NCI-H524 (cell line): ENCODE measurements at places on chromosomes 5 and 9.

DNA sequence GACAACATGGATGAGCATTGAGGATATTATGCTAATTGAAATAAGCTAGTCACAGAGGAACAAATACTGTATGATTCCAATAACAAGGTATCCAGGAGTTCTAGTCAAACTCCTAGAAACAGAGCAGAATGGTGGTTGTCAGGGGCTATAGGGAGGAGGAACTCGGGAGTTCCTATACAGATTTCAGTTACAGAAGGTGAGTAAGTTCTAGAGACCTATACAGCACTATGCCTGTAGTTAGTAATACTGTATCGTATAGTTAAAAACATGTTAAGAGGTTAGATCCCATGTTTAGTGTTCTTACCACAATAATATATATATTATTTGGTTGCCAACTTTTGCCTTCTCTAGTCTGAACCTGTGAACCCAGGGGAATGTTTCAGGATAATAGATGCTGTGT lies 7.9 kb upstream of the OXCT1 start:
- no peak for DNase-seq

- DNase-seq = peak; percentile 63
Measured at GRCh38 chr9:118522093-118523028, 818.2 kb downstream of the TLR4 start.

GRCh38 chr5:2675548-2675947 lies 75.9 kb downstream of the IRX2 start:
- DNase-seq = no peak

DNA sequence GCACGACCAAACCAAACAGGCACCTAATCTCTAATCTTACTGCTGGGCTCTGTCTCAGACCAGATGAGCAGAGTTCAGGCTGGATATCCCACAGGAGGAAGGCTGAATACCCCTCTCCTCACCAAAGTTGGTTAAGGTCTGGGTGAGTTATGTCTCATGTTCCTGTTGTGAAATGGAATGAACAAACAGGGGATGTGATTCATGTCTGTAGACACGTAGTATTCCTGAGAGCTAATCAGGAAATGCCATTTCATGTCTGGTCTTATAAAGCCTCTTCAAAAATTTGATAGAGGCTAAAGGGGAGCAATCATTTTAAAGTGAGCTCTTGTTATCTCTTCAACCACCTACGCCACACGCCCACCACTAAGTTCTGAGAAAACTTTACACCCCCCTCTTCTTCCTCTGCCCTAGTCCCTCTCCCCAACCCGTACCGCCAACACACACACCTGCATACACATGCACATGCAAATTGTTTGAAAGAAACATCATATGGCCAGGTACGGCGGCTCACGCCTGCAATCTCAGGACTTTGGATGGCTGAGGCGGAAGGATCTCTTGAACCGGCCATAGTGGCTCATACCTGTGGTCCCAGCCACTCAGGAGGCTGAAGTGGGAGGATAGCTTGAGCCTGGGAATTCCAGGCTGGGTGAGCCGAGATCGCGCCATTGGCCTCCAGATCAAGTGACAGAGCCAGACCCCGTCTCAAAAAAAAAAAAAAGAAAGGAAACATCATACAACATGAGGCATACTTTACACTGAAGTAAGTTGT lies 69.8 kb upstream of the RAI14 start:
- no peak for DNase-seq

- no peak for DNase-seq
Measured at GRCh38 chr5:150642567-150642927, 2.1 kb downstream of the SYNPO start.

- DNase-seq = no peak
Measured at GRCh38 chr5:140321796-140322195, 18.9 kb upstream of the PFDN1 start.

DNA sequence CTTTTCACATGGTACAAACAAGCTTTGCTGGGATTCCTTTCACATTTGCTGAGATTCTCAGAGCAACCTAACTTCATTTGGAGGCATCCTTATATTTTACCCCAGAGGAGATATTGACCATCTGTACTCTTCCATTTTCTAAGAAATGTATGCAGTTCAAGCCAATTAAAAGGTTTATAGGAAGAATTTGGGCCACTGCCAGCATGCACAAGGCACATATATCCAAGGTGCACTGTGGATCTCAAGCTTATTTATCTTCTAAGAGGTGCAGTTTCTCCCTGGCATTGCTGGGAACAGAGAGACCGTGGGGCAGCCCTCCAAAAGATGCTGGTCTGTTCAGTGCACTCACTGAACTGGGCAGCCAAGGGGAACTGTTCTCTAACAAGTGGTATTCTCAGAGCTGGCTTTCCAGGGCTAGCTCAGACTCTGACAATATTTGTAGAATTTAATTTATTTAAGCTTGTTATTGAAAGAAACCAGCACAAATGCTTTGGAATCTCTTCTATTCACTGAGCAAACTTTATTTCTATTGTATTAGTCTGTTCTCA lies 213.3 kb downstream of the TENT4A start:
- peak; percentile 57 for DNase-seq

GRCh38 chr5:58156361-58156760 lies 303.5 kb downstream of the PLK2 start:
- DNase-seq = no peak

GRCh38 chr9:28970241-28970654 lies 1397.0 kb upstream of the C9orf72 start:
- DNase-seq = no peak

- DNase-seq = no peak
Measured at GRCh38 chr5:102718819-102719218, 36.3 kb upstream of the PAM start.

GRCh38 chr9:37566716-37567115 lies 9.5 kb downstream of the FBXO10 start:
- DNase-seq = no peak

GRCh38 chr5:88183255-88183654 lies 85.4 kb downstream of the TMEM161B start:
- no peak for DNase-seq

DNA sequence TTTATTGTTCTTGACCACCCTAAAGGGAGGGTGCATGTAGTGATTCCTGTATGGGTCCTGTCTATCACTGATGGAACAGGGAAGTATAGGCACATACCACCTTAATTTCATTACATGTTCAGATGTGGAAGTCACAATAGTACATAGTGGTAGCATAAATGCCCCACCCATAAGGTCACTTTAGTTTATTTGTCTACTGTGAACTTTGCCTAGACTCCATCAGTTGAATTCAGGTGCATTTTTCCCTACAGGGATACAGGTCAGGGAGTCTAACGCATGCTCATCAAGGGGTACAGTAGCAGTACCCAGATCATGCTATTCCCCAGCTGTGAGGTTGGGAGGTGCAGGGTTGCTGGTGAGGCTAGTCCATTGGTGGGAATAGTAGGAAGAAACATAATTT lies 175.0 kb downstream of the MEF2C start:
- DNase-seq = no peak

DNA sequence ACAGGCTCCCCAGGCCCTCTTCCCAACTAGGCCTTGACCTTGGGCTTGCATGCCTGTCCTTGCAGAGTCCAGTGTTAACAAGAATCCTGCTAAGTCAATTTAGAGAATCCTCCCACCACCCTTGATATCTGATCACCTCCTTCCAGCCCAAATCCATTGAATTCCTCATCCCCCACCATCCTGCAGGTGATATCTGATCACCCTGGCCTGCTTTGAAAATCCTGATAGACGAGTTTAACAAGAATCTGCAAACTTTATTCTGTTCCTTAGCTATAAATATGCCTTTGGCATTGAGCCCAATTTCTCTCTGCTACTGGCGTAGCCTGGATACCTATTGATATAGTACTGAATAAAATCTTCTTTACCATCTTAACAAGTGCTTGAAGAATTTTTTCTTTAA lies 125.5 kb downstream of the DIRAS2 start:
- no peak for DNase-seq

GRCh38 chr5:95892784-95893354 lies 68.8 kb downstream of the ELL2 start:
- peak; percentile 49 for DNase-seq

DNA sequence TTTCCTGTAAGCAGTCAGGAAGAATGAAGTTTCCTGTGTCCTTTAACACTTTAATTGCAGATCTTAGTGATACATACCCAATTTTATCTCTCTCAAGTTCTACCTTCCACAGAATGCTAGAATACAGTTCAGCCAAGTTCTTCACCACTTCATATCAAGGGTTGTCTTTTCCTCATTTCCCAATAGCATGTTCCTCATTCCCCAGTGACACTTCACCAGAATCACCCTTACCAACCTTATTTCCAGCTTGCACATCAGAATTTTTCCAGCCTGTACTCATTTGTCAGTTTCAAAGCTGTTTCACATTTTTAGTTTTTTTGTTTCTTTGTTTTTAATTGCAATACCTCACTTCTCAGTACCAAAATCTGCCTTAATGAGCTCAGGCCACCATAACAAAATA lies 126.1 kb downstream of the ESM1 start:
- no peak for DNase-seq

DNA sequence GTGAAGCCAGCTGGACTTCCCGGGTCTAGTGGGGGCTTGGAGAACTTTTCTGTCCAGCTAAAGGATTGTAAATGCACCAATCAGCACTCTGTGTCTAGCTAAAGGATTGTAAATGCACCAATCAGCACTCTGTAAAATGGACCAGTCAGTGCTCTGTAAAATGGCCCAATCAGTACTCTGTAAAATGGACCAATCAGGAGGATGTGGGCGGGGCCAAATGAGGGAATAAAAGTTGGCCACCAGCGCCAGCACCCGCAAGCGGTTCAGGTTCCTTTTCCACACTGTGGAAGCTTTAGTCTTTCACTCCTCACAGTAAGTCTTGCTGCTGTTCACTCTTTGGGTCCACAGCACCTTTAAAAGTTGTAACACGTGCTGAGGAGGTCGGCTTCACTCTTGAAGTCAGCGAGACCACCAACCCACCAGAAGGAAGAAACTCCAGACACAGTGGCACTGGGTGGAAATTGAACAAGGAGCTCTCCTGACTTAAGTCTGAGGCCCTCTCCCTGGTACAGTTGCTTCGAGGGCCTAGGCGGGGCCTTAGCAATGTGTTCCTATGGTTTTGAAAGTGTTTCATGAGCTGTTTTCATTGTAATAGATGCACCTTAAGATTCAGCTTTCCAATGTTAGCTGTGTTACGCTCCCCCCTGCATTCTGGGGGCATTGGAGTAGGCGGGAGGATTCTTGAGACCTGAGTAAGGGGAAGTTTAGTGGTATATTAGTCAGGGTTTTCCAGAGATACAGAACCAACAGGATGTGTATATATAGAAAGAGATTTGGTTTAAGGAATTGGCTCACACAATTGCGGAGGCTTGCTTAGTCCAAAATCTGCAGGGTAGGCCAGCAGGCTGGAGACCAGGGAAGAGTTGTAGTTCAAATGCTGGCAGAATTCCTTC lies 21.5 kb upstream of the MYO10 start:
- no peak for DNase-seq

DNA sequence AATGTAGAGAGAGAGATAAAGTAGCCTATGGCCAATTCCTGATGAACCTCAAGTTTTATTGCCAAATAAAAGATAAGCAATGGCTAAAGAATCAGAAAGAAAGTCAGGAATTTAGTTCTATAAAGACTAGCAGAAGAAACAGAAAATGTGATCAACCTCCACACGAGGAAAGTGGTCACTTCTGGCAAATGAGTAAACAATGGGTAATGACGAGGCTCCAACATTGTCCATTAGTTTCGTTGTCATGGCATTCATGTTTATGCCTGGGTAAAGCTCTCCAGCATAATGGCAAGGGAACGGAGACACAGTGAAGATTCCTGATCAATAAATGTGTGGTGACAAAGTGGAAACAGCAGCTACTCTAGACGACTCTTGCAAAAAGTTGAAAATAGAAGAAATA lies 341.8 kb upstream of the CTNND2 start:
- DNase-seq = no peak

- DNase-seq = no peak
Measured at GRCh38 chr9:122923947-122924346, 7.4 kb downstream of the ZBTB26 start.

DNA sequence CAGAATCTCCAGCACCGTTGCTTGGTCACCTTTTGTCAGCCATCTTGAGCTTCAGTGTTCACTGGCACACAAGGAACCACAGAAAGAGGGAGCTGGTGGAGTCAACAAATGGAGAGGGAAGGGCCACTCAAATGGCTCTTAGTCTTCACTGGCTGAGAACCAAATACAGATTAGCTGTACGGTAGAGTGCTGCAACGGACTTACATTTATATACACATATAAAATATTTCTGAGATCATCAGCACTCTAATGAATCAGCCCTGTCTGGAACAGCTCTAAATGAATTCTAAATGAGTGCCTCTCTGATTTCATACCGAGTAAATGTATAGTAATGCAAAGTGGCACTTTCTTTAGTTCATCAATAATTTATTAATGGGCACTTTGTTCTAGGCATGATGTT lies 24.8 kb downstream of the KCTD16 start:
- no peak for DNase-seq

GRCh38 chr5:71830681-71831539 lies 111.8 kb downstream of the CARTPT start:
- no peak for DNase-seq

DNA sequence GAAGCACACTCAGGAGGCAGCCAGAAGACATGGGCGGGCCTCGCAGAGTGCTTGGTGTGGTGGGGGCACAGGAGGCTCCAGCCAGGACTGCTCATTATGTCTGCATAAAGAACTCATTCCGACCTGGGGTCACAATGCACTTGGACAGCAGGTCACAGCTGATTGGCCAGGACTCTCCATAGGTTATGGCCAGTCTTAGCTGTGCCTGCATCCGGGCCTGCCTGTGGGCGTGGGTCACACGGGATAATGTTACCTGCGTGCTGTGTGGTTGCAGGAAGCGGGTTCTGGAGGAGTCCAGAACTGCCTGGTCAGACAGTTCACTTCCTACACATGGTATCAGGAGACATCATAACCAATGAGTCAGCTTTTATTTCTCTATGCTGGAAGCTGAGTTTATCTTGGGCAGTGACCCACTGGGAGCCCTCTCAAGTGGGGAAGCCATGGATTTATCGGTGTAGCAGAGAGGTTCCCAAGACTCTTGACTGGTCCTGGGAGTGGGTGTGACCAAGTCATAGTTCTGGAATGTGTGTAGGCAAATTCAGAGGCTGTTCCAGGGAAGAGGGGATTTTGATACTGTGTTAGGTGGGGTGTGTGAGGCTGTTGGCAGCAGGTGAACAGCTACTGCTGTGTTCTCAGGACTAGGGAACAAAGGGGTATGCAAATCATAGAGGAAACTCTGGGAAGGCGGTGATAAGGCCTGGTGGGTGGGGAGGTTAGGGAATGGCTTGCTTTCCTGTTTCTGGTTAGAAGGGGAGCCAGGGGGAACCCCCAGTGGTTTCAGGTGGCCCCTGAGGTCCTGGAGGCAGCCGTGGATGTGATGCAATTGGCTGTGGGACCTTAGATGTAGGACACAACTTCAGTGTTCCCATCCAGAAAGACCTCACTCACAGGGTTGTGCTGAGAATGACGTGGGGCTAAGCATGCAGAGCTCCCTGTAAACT lies 51.3 kb downstream of the ARHGEF37 start:
- DNase-seq = no peak

GRCh38 chr9:28365020-28365640 lies 791.8 kb upstream of the C9orf72 start:
- peak; percentile 6 for DNase-seq

DNA sequence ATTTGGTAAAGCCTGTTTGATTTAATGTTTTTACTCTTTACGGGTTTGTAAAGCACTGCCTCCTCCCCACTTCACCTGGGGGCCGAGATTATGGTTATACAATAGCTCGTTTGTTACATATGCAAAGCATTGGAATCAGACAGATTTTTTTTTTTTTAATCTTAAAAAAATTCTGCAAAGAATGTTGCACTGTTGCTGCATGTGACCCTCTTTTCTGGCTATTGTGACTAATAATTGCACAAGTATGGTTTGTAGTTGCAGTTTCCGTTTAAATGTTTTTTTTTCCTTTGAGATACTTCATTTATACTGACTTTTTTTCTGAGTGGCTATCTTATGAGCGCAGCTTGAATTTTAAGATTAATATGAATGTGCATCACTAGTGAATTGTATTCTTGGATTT lies 165.3 kb downstream of the KDM4C start:
- no peak for DNase-seq
